Occipital lobe (tissue), 3 donors: ENCODE measurements at places on chromosomes 12 and 14. TPM values are rescaled to one million over a fixed set of nuclear protein-coding genes. Genes with fewer than 3 reads are reported as not detected.

DNA sequence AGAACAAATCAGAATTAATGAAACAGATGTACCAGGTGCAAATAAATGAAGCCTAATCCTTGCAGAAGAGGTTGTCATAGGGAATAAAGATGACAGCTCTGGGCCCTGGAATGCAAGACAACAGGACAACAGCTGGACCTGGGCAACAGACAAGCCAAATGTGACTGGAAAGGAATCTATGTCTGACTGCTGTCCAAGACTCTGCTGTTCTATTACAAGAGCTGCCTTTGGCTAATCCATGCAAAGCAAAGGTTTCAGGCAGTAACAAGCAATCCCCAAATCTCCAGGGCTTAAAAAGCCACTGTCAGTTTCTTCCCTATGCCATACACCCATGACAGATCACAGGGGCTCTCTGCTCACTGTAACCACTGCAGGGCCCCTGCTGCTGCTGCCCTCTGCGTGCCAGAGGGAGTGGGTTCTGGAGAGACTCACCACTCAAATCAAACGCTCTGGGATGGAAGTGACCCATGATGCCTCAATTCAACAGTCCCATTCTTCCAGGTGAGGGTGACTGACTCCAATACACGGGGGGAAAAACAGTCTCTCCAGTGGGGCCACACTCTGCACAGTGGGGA lies 218.9 kb upstream of the SFSWAP start:
- no peak for DNase-seq

- no peak for DNase-seq
These were observed 39.9 kb downstream of the VEZT start for GRCh38 chr12:95257541-95257940.

DNA sequence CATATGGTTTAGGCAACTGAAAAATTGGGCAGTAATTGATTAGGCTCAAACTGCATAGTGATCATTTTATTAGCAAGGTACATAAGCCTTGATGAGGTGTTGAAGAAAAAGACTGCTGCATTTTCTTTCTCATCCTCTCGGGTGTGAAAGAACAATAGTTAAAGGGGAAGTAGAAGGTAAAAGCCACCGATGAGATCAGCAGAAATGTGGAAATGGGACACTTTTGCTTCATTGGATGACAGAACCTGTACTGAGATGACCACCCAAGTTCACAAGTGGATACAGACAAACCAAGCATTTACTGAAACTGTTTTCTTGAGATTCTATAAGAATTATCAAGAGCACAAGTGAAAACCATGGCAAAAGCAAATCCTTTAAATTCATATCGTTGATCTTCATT lies 184.0 kb downstream of the TMX1 start:
- no peak for DNase-seq

- DNase-seq = no peak
These were observed 106.7 kb upstream of the MIS18BP1 start for GRCh38 chr14:45359746-45360145.

- no peak for DNase-seq
These were observed 58.1 kb downstream of the STAB2 start for GRCh38 chr12:103645202-103645601.

DNA sequence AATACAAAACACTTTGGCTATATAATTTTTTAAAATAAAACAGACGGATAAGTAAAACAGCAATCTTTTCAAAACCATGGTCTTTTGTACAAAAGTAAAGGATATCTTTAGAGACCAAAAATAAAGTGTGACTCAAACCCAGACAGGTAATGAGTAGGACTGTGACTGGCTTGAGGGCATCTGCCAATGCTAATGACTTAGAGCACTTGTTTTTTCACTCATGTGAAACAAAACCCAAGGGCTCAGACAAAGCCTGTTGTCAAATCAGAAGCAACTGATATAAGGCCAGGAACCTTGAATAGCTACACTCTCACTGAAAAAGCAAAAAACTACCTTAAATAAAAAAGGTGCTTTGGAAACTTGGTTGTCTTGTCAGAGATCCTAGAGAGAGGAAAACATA lies 357.4 kb downstream of the TMEM117 start:
- no peak for DNase-seq

DNA sequence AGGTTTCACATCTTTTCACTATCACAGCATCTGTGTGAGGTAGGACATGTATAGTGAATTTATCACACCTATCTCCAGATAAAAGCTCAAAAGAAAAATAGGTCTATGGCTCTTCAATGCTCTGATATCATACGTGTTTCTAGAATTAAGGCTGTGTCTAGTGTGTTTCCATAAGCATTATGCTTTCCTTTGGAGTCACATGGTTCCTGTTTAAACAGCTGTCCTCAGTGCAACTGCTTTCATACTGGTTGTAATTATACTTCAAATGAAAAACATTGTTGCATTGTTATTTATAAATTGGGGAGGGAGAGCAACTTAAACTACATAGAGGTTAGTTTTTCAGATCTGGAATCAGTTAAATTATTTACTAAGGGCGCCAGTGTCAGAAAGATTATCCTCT lies 151.6 kb downstream of the SYT1 start:
- no peak for DNase-seq

DNA sequence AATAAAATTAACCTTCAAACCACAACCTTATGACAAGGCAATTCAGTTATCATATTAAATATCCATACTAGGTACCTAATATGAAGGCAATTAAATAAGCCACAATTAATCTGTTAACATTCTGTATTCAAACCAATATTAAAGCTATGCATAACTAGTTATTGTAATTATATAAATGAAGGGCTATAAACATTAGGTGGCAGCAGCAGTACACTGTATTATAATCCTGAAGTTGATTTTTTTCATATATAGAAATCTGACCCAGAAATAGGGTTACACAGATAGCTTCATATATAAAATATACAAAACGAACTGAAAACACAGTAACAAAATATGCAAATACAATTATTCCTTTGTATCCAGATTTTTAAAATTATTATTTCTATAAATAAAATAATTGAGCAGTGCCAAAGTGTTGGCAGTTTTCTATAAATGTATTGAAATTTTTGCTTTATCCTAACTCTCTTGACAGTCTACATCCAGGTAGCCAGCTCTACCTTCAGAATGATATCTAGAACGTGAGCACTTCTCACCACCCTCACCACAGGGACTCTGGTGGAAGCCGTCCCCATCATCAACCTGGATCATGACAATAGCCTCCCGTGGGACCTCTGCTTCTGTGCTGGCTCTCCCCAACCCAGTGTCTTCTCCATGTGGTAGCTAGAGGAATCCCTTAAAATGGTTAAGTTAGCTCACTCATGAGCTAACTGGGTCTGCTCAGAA lies 136.2 kb downstream of the MED13L start:
- no peak for DNase-seq

- DNase-seq = no peak
These were observed 291.3 kb downstream of the NPAS3 start for GRCh38 chr14:33230021-33230420.

- DNase-seq = no peak
These were observed 68.3 kb upstream of the DDX11 start for GRCh38 chr12:31005256-31005943.

GRCh38 chr14:61196792-61197191 lies 84.3 kb downstream of the TMEM30B start:
- DNase-seq = no peak

GRCh38 chr12:27762757-27763156 lies 17.3 kb upstream of the KLHL42 start:
- no peak for DNase-seq

- DNase-seq = no peak
These were observed 1012.1 kb downstream of the BCL11B start for GRCh38 chr14:98259881-98260280.

Gene MSRB3
- total RNA-seq = 3.9 TPM

Gene TAS2R9
- total RNA-seq = 1.2 TPM

Gene KLHDC1
- total RNA-seq = 15.9 TPM

Gene BICD1
- 52.1 TPM for total RNA-seq

Gene FBLN5
- total RNA-seq = 4.1 TPM

Gene ATXN7L3B
- total RNA-seq = 88.0 TPM

Gene KRT75
- not detected for total RNA-seq

Gene SRRM4
- 6.4 TPM for total RNA-seq

Gene TSHR
- total RNA-seq = under 0.01 TPM

Gene TMPRSS12
- not detected for total RNA-seq
